ENCODE measurements at places on chromosomes 2 and 18. TPM values are rescaled to one million over a fixed set of nuclear protein-coding genes. Genes with fewer than 3 reads are reported as not detected.
A peak's percentile ranks its signal among the peaks of the same experiment; 100 is the strongest.

Gene CD207
- not detected for total RNA-seq

Gene TXNDC9
- total RNA-seq = 51.8 TPM

Gene CABLES1
- 4.9 TPM for total RNA-seq

Gene PSMA8
- total RNA-seq = not detected

Gene VWA3B
- under 0.01 TPM for total RNA-seq

Gene SP140
- total RNA-seq = 0.82 TPM

Gene EEF1B2
- total RNA-seq = 669 TPM

Gene CCDC195
- not detected for total RNA-seq

Gene PRKAG3
- total RNA-seq = not detected

Gene TTR
- total RNA-seq = 0.82 TPM

Gene DARS1
- 54.6 TPM for total RNA-seq

Gene ALKAL2
- 2.0 TPM for total RNA-seq

Gene SLC9A4
- under 0.01 TPM for total RNA-seq

Gene IL1R2
- total RNA-seq = not detected

- no peak for DNase-seq
These were observed 23.5 kb upstream of the CRYBA2 start for GRCh38 chr2:219016721-219017120.

GRCh38 chr18:48066225-48066652, 135.8 kb upstream of the SMAD2 start:
- DNase-seq = no peak

DNA sequence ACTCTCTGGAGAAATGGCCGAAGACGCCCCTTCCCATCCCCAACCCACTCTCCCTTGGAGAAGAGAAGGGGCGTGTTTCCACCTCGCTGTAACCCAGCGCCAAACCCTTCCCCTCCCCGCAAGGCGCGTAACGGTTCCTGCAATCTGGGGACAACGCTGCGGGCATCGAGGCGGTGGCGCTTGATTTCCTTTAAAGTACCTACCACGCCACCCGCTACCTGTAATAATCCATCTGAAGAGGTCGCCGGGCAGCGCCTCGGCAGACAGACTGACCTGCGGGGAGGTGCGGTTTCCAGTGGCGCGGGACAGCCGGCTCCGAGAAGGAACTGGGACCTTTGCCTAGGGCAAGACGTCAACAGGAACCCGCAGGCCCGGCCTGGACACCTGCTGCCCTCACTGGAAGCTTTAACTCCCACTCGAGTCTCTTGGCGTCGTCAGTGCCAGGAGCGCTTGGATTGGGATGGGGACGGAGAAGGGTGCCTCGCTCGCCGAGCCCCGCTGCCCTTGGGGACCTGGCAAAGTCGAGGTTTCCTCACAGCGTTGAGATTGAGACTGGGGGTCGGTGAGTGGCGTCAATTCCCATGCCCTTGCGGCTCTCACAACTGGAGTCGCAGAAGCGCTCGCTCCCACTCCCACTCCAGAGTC, at the start of gene CYP1B1:
TSS of gene CYP1B1 (minus strand) at position 645 of the 645 bp plus-strand sequence. CDS start 763 bp downstream, outside the sequence.
- DNase-seq = no peak

DNA sequence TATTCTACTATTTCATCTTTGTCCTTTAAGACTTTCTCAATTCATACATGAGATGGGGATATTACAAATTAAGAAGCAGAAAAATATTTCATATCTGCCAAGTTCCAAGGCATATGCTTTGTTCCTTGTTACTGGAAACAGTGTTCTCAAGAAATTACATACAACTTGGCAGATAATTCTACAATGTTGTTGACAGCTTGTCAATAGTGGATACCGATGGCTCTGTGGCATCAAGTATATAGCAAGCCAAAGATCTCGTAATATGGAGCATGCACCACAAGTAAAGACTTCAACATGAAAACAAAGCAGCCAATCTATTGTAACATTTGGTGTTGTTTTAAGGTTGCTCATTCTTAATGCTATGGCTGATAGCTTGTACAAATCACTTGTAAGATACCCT, 598.2 kb upstream of the KLHL29 start:
- no peak for DNase-seq

- no peak for DNase-seq
These were observed 229.2 kb downstream of the LDLRAD4 start for GRCh38 chr18:13447621-13448334.

DNA sequence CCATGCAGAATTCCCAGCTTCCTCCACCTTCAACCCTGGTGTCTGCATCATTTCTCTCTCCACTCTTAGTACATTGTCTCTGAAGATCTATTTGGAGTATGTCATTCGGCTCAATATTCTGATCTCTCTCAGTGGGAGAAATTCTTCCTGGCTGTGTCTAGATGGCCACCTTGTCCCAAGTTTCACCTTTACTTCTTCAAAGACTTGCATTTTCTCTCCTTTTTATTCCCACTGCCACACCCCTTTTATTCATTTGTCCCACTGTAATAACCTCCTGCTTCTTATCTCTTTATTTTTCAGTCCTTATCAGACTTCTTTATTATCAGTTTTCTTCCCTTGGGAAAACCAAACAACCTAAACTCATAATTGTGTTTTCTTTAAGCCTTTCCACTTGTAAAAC, 54.3 kb upstream of the CERS6 start:
- no peak for DNase-seq

- no peak for DNase-seq
These were observed 104.6 kb downstream of the ITGB1BP1 start for GRCh38 chr2:9318461-9319337.

DNA sequence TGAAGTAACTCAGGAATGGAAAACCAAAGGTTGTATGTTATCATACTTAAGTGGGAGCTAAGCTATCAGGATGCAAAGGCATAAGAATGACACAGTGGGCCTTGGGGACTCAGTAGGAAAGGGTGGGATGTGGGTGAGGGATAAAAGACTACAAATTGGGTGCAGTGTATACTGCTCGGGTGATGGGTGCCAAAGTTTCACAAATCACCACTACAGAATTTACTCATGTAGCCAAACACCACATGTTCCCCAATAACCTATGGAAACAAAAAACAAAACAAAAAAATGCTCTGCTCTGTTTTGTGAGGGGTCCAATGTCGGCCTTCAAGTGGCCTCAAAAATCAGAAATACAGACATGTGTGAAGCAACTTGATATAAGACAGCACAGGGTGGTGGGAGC, 8.9 kb upstream of the RNF144A start:
- no peak for DNase-seq

- no peak for DNase-seq
These were observed 497 bp downstream of the COLEC12 start for GRCh38 chr18:499776-500631.

- DNase-seq = no peak
These were observed 57.6 kb downstream of the CCDC102B start for GRCh38 chr18:68855491-68855890.

DNA sequence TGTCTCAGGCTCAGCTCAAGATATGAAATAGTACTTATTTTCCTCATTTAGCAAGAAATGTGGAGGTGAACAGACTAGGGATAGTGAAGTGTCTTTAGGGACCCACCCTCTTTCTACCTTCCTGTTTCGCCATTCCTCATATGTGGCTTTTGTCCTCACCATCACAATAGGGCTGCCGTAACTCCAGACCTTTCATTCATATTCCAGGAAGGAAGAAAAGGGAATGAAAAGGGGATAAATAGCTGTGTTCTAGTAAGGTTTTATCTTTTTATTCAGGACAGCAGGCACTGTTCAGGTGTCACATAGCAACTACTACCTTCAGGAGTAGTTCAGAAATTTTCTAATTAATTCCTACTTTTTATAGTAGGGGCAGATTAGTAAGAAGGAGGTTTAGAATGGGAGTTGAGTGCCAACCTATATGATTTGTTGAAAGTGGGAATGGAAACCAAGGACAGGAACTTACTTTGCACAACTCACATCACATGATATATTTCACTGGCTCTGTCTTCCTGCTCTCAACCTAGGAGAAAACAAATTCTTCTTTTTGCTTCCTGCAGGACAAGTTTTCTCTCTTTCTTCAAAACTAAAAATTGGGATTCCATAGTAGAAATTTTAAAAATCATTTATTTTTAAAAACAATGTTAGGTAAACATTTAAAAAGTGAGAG, 36.0 kb upstream of the HDAC4 start:
- no peak for DNase-seq

GRCh38 chr2:207394812-207395534, 134.8 kb upstream of the CREB1 start:
- DNase-seq = no peak

GRCh38 chr2:197838036-197838435, 33.6 kb downstream of the PLCL1 start:
- DNase-seq = peak; percentile 13

- DNase-seq = no peak
These were observed 78.2 kb upstream of the GCFC2 start for GRCh38 chr2:75788902-75789301.

GRCh38 chr2:238423561-238424312, 3.0 kb upstream of the ASB1 start:
- no peak for DNase-seq

DNA sequence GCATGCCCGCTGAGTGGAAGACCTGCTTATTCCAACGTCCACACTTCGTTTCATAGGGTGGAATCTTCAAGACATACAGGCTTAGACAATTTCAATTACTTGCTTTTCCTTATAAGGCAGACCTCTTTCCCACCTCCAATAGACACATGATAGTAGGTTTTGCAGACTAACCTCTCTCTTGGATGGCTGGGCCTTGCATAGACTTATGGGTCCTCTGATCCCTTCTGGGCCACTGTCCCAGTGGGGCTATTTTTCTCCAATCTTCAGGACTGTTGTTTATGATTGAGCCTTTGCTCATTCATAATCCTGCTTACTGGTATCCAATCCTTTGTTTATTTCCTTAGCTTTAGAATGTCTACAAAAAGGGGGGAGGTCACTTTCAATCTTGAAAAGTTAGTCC, 138.9 kb downstream of the FAM210A start:
- no peak for DNase-seq

- DNase-seq = no peak
These were observed 32.6 kb downstream of the MTA3 start for GRCh38 chr2:42601076-42601475.

DNA sequence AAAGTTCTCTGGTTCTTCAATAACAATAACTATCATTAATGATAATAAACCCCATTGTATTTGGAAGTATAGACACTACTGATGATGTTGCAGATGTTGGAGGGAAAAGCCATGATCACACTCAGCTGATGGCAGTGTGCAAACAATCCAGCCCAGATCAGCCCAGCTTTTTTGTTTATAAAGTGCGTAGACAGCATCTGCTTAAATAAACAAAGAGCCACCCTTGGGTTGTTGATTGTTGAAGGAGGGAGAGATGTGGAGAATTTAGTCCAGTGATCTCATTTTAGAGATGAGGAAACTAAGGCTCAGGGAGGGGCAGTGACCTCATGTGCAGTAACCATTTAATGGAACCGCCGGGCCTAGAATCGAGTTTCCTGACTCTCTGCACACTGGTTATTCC, 56.0 kb upstream of the MEX3C start:
- DNase-seq = no peak

GRCh38 chr18:5430131-5430530, 113.7 kb downstream of the EPB41L3 start:
- DNase-seq = no peak

- no peak for DNase-seq
These were observed 74.6 kb downstream of the MALT1 start for GRCh38 chr18:58745914-58746313.

DNA sequence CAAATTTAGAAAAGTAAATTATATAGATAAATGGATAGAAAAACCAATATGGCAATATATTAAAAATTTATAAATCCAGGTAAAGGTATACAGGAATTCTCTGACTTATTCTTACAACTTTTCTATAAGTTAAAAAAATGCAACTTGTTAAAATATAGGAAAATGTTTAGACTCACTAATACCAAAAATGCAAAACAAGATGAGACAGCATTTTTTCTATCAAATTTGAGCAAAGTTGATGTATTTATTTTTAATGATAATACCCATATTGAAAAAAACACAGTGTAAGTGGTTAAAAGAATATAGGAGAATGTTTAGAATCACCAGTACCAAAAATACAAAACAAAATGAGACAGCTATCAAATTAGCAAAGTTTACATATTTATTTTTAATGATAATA, 35.7 kb downstream of the OSGEPL1 start:
- no peak for DNase-seq

DNA sequence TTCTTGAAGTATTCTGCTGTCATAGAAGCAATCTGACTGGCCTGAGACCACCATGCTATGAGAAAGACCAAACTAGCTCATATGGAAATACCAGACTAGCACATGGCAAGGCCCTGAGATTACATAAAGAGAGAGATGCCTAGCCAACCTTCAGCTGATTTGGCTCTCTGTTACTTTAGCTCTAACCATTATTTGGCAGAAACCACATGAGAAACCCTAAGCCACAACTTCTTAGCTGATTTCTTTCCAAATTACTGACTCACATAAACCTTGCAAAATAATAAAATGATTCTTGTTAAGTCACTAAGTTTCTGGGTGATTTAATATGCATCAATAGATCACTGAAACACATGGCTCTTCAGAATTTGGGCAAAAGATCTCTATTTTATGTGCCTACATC, 295.0 kb upstream of the ZNF521 start:
- DNase-seq = no peak

GRCh38 chr2:32617599-32618189, 10.2 kb upstream of the TTC27 start:
- DNase-seq = no peak

- no peak for DNase-seq
These were observed 4.9 kb downstream of the PAX3 start for GRCh38 chr2:222293660-222294630.

DNA sequence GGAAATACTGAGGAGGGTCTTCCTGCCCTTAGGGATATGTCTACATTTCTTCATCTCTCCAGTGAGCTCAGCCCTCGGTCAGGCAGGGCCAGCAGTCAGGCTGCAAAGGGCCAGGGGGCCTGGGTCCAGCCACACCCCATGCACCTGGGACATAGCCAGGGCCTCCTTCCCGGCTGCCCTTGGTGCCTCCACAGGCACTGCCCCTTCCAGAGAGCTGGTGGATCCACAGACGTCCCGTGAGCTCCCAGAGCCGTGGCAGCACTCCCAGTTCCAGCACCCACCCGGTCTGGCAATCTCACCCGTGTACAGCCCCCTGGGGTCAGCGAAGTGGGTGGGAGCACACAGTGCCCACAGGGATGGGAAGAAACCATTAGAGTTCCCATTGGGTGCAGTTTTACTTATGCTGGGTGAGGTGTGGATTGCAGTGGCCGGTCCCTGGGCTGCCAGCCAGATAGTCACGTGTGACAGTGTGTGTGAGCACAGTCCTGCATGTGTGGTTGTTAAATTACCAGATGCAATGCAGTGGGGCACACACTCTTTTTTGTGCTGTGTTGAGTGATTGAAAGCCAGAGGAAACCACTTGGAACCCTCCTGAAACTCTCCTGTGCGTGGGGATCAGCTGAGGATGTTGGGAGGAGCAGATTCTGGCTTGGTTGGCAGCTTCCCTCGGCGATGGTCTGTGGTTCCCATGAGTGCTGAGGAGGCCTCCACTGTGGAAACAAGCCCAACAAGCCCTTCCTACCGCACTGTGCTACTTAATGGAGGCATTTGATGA, 131.0 kb downstream of the SNTG2 start:
- DNase-seq = peak; percentile 23

Data from frontal cortex (tissue), 4 donors.